Urothelium cell line (cell line): ENCODE measurements at places on chromosomes 3 and 15.

DNA sequence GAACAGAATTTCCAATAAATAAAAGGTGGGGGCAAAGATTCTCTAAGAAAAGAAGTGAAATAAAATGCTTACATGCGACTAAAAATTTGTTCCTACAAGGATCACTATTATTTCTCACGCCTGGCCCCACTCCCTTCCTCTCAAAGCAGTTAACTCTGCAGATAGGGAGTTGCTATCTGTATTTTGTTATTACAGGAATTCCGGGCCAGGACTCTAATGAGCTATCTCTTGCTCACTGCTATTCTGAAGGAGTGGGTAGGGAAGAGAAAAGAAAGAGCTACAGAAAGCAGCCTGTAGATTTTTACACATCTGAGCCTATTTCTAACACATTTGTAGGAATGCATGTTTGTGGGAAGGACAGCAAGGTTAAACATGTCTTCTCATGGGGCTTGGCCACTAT, 140.4 kb downstream of the PCCB start:
- no peak for DNase-seq

DNA sequence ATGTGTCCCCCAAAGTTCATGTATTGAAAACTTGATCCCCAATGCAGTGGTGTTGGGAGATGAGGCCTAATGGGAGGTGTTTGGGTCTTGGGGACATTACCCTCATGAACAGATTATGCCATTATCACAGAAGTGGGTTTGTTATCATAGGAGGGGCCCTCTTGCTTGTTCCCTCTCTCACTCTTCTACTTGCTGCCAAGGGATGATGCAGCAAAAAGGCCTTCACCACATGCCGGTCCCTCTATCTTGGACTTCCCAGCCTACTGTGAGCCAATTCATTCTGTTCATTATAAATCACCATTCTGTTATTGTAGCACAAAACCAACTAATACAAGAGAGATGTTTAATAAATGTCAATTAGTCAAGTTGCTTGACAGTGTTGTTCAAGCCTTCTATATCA, 47.2 kb downstream of the FAM227B start:
- no peak for DNase-seq

DNA sequence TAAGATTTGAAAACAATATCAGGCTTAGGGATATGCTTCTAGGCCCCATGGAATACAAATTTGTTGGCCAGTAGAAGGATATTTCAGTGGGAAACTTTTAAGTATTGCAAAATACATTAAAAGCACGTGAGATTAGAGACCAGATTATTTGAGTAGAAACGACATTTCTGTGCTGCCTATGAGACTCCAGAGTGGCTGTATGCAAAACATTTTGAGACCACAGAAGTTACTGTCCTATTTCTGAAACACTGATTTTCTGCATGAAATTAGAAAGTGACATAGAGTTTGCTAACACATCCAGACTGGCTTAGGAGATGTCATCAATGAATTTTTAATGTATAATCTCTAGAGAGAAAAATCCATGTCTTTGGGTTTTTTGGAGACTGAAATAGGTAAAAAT, 99.8 kb downstream of the KCNH8 start:
- DNase-seq, result no peak

DNA sequence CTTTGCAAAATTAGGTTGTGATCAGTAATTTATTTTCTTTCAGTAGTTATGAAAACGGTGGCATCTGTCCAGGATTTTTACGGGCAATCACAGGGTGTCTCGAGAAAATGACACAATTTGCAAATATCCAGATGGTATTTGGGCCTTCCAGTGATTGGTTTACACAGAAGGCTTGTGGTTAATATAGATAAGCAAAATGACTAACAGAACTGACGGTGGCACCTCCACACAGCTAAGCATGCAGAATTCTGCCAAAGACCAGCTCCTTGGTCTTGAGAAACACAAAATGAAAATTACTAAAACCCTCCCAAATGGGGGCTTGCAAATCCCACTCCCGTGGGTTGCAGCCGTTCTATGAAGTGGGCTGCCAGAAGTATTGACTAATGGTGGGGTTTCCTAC, 5.5 kb downstream of the ARHGEF3 start:
- DNase-seq, result no peak

GRCh38 chr3:14177580-14178246, 688 bp downstream of the XPC start:
- no peak for DNase-seq

DNA sequence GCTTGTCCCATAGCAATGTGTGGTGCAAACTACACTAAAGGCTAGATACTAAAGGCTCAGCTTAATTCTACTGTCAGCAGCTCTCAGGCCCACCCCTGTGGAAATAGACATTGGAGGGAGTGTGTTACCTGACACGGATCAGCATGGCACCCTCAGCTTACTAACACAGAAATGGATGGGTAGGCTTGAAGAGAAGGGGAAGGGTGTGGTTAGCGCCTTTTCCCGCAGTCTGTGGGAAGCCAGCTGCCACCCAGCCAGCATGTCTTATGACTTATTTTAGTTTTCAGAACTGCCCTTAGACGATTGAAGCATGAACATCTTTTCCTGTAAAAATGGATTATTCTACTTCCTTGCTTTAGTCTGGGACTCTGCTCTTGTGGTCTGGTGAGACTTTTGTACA, 25.8 kb upstream of the ADPGK start:
- no peak for DNase-seq

GRCh38 chr3:134998855-134999254, 203.8 kb downstream of the EPHB1 start:
- DNase-seq, result no peak

- DNase-seq, result no peak
Measured at GRCh38 chr3:194814878-194815357, 129.2 kb downstream of the FAM43A start.

GRCh38 chr15:27535445-27536129, 563.5 kb downstream of the OCA2 start:
- DNase-seq, result no peak

- no peak for DNase-seq
Measured at GRCh38 chr15:94323076-94323475, 91.7 kb downstream of the MCTP2 start.

GRCh38 chr3:53039376-53039752, 6.5 kb downstream of the SFMBT1 start:
- no peak for DNase-seq

- DNase-seq, result no peak
Measured at GRCh38 chr15:90231028-90232017, 2.4 kb downstream of the CIB1 start.

DNA sequence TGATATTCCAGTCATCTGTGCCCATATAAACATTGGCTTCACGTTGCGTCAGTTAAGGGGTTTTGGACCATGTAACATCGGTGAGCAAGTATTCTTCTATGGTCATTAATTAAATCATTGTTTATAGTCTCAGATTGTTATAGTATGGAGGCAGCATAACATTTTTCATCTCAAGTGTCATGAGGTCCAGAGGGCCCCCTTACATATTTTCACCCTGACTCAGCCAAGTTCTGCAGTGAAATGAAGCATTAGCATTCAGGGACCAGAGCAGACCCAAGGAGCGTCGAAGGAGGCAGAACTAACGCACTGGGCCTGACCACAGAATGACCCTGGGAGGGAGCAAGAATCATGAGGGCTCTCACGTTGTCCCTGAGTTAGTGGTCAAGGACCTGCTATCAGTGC, 171.5 kb downstream of the LRTM1 start:
- peak; percentile 59 for DNase-seq

- no peak for DNase-seq
Measured at GRCh38 chr15:22947101-22948000, 32.8 kb downstream of the CYFIP1 start.

DNA sequence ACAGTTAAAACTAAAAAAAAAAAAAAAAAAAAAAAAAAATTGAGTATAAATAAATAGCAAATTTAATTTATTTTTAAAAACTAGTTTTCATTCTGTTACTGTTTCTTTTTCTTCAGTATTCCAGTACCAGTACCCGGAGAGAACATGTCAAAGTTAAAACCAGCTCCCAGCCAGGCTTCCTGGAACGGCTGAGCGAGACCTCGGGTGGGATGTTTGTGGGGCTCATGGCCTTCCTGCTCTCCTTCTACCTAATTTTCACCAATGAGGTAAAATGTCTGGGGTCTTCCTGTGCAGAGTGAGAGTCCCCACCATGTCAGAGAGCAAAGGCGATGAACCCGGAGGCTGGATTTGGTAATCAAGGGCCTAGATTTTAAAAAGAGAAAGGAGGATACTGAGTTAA, 4.4 kb downstream of the TMEM43 start:
- no peak for DNase-seq

GRCh38 chr15:50940506-50940905, 32.0 kb downstream of the AP4E1 start:
- DNase-seq, result no peak

- no peak for DNase-seq
Measured at GRCh38 chr15:45794712-45795439, 160.0 kb downstream of the SQOR start.

GRCh38 chr3:50674349-50675178, at the start of gene DOCK3:
TSS of gene DOCK3 (plus strand) at chr3:50674927. CDS start at chr3:50675264, 337 bp downstream.
- DNase-seq, result peak; percentile 61

GRCh38 chr3:5231487-5231886, 44.0 kb downstream of the EDEM1 start:
- no peak for DNase-seq

- no peak for DNase-seq
Measured at GRCh38 chr3:31958701-31959152, 22.3 kb downstream of the OSBPL10 start.

GRCh38 chr3:54557538-54558428, 370.1 kb downstream of the LRTM1 start:
- DNase-seq, result no peak

DNA sequence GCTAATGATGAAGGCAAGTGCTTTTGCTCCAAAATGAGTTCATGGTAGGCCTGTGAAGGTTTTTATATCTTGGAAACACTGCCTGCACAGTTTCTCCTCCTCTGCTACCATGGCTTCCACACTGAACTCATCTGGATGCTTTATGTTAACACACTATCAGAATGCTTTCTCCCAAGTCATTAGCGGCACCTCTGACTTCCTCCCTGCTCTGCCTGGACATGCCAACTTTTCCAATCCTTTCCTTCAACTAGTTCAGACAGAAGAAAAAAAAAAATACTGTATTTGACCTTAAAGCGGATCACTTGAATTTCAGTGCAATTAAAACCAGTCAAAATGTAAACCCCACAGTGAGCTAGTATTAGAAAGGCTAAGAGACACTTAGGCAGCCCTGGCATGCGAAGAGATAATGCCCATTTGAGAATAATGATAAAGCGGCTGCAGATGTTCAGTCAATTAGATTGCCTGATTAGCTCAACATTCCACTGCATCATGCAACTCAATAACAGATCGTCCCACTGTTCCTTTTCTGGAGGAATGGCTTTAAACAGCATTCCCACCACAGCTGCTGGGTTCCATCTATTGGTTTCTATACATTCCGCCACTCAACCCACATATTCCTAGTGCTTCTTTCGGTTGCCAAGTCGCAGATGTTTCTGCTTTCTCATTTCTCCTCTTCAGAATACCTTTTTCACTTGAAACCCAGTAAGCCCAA, 51.7 kb downstream of the CNTN3 start:
- DNase-seq, result no peak

GRCh38 chr3:45455040-45455439, 66.7 kb downstream of the LARS2 start:
- no peak for DNase-seq

- DNase-seq, result peak; percentile 89
Measured at GRCh38 chr3:112097378-112097777, 11.2 kb downstream of the C3orf52 start.

DNA sequence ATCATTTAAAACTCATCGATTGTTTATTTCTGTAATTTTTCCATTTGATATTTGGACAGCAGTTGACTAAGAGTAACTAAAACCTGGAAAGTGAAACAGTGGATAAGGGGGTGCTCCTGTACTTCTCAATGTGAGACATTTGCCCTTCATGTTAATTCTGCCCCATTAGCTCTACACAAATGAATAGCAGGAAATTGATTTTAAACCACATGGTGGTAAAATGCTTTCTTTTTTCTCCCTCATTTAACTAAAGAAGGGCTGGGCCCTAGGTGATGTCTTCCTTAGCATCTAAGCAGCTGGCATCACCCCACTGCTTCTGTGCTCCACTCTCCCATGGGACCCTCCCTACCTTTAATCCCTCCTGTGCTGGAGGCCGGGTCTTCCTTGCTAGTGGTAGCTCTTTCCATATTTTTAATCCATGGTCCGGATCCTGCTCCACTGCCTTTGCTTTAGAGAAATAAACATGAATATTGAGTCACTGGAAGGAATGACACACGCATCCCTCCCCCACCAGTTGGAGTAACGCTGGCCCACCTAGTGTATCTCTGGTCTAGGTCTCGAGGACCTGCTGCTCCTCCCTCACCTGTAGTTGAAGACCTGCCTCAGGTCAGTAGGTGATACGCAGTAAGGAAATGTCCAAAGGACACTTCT, 30.2 kb upstream of the LAMP3 start:
- no peak for DNase-seq

- DNase-seq, result no peak
Measured at GRCh38 chr3:170852324-170852723, 17.7 kb downstream of the RPL22L1 start.

GRCh38 chr3:99839613-99840012, 22.0 kb downstream of the CMSS1 start:
- DNase-seq, result no peak

DNA sequence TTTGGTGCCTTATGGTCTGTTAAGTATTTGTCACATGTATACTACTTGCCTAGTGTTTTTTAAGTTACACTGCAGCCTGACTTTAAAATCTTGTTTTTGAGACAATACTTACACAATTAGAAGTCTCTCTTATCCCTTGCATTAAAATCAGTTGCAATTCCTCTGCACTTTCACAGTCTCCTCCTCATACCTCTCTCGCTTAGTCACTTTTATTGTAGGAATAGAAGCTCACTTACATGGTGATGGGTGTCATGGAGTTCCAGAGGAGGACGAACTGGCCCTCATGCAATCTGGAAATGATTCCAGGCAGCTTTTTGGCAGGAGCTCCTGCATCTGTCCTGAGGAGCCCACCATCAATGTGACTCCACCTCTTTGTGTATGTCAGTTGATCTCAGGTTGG, 238.4 kb upstream of the TBC1D5 start:
- DNase-seq, result no peak

DNA sequence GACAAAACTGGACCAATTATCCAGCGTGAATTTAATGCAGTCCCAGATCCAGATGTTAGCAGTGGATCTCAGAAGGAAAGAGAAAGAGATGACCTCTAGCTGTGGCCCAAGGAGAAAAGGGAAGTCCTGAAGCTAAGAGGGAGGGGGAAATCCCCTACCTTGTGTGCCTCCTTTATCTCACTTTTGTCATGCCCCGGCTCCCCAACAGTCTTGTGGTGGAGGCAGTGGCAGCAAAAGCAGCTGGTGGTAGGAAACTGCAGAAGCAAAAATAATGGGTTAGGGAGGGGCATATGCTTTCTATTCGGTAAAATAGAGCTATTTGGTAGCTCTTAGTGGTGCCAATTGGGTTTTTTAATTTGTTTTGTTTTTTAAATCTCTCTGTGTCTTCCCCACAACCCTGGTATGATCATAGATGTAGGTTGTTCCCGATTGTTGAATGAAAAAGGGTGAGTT, 56.5 kb downstream of the MCTP2 start:
- no peak for DNase-seq

GRCh38 chr3:41640076-41640475, 321.8 kb downstream of the ULK4 start:
- peak; percentile 12 for DNase-seq

GRCh38 chr3:192844836-192845525, 72.7 kb downstream of the MB21D2 start:
- no peak for DNase-seq

GRCh38 chr3:133475245-133476010, 75.6 kb downstream of the BFSP2 start:
- no peak for DNase-seq
